ENCODE measurements at places on chromosomes 3 and 15. TPM values are rescaled to one million over a fixed set of nuclear protein-coding genes. Genes with fewer than 3 reads are reported as not detected.

CNTN4 gene
- not detected for total RNA-seq

NR2C2 gene
- total RNA-seq, result 43.1 TPM

RETNLB gene
- not detected for total RNA-seq

MOBP gene
- total RNA-seq, result not detected

MKRN3 gene
- total RNA-seq, result 1.0 TPM

LRRC15 gene
- total RNA-seq, result not detected

HEG1 gene
- 21.4 TPM for total RNA-seq

ADAMTS9 gene
- total RNA-seq, result not detected

CACNA1D gene
- total RNA-seq, result not detected

SCAANT1 gene
- total RNA-seq, result not detected

STXBP5L gene
- not detected for total RNA-seq

STRC gene
- total RNA-seq, result 0.62 TPM

CCR1 gene
- total RNA-seq, result not detected

CHRNA7 gene
- total RNA-seq, result not detected

RYR3 gene
- not detected for total RNA-seq
